ENCODE measurements at places on chromosomes 7 and 10.

GRCh38 chr10:126122881-126123280 lies 226.5 kb downstream of the FANK1 start:
- no peak for DNase-seq

GRCh38 chr7:104946338-104946737 lies 67.7 kb upstream of the KMT2E start:
- peak; percentile 33 for DNase-seq

- no peak for DNase-seq
These were observed 41.4 kb downstream of the NUDCD3 start for GRCh38 chr7:44448922-44449583.

DNA sequence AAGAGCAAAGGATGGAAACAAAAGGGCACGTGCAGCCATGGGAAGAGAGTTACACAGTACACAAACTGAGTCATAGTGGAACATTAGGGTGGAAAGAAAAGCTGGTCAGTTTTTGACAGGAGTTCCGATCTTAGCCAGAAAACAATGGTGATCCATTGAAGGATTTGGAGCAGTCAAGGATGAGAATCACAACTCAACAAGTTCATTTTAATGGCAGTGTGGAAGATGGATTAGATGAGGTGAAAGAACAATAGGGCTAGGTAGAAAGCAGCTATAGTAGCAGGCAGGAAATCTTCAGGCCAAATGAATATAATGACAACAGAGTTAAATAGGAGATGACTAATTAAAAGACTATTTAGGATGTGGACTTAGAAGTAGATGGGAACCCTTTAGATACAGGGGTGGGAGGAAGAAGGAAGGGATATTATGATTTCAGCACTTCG lies 136.3 kb downstream of the DOCK4 start:
- no peak for DNase-seq

GRCh38 chr7:44891791-44892190 lies 6.5 kb upstream of the PURB start:
- DNase-seq = no peak

DNA sequence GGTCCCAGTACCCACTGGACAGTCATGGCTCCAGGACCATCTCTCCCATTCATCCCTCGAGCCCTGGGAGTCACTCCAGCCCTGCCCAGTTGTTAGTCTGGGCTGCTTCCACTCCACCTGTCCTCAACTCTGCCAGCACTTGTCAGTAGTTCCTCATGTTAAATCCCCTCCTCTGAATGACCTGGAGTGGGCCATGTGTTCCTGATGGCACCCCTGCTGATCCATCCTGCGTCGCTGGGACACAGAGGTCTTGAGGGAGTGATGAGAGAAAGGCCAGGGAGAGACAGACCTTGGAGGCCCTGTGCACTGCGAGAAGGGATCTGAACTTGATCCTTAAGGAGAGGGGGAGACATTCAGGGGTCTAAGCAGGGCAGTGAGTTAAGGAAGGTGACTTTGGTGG lies 174.9 kb downstream of the GRID1 start:
- no peak for DNase-seq

DNA sequence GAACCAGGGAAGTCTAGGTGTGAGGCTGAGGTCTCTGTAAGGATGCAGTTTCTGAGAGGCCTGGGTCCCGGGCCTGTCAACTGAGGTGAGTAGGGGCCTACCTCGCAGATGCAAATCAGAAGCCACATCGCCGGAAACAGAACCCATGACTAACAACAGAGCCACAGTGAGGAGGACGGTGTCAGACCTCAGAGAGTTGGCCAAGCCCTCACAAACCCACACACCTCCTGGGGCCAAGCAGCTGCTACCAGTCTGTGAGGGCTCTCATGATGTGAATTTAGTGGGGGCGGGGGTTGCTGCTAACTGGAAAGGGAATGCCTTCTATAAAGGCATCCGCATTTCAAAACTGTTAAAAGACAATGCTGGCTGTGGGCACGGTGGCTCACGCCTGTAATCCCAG lies 103.0 kb downstream of the COBL start:
- DNase-seq = no peak

GRCh38 chr7:16630654-16631053 lies 14.9 kb downstream of the ANKMY2 start:
- DNase-seq = no peak

GRCh38 chr7:78198756-78199155 lies 400.2 kb downstream of the PHTF2 start:
- DNase-seq = no peak

DNA sequence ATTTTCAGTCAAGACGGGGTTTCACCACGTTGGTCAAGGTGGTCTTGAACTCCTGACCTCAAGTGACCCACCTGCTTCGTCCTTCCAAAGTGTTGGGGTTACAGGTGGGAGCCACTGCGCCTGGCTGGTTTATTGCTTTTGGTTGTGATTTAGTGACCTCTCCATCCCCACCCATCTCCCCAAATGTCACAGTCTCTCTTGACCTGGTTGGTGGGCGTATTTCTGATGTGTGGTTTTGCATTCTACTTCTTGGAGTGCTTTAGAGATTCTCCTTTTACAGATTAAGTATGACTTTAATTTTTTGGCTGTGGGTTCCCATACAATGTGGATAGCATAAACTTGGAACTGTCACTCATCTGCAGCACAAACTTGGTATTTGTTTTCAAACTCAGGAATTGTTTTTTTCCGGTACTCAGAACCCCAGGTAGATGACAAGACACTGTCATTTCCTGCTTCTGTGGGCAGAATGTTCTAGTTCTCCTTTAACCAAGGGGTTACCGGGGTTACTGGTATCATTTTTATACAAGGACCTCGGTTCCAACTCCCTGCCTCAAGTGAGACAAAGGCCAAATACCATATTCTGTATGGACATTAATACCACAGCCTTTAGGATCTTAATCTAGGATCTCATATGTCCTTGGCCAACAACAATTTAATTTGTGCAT lies 50.5 kb downstream of the MRC1 start:
- no peak for DNase-seq

- DNase-seq = no peak
These were observed 33.6 kb downstream of the ZCCHC24 start for GRCh38 chr10:79411546-79412495.

All from activated CD4-positive, alpha-beta T cell treated with anti-CD3 and anti-CD28 coated beads, Interleukin-2, amount 50 U/mL, for 16 hours (primary cell).